ENCODE measurements at places on chromosomes 11 and 22. TPM values are rescaled to one million over a fixed set of nuclear protein-coding genes. Genes with fewer than 3 reads are reported as not detected.

The OR4D5 gene
- total RNA-seq, result not detected

The DGCR6 gene
- 0.35 TPM for total RNA-seq

The SMARCB1 gene
- total RNA-seq, result 156 TPM

- H3K4me1 ChIP-seq, result peaks cover 19% of the 10 kb centered on the region
- H3K36me3 ChIP-seq, result peaks cover 23% of the 10 kb centered on the region
- no peak overlapping the region for H3K4me3 ChIP-seq
- no peaks in the 10 kb centered on the region for H3K27me3 ChIP-seq
Measured at GRCh38 chr11:701741-702461, 4.1 kb upstream of the EPS8L2 start.

DNA sequence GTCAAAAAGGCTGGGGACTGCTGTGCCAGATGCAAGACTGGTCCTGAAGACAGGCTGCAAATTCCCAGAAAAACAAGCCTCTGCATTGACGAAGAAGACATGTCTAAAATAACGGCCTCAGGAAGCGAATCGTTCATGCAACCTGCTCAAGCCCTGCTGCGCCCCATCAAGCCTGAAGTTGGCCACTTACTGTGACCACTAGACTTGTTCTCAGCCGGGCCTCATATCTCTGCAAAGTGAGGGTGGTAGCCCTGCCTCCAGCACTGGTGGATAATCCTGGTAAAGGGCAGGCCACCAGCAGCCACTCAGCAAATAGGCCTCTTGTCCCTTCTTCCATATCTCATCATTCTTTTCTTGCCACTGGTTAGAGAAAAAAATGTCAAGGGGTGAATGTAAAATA, 11.8 kb downstream of the LTO1 start:
- peaks cover 51% of the 10 kb centered on the region for H3K36me3 ChIP-seq
- DNase-seq, result no peak
- no peaks in the 10 kb centered on the region for H3K27me3 ChIP-seq
- no peaks in the 10 kb centered on the region for H3K4me1 ChIP-seq
- no peak overlapping the region for H3K4me3 ChIP-seq
